ENCODE measurements at places on chromosomes 5 and 9.

- no peak for DNase-seq
These were observed 68.8 kb upstream of the FCN2 start for GRCh38 chr9:134811673-134812342.

- no peak for DNase-seq
These were observed 73.0 kb upstream of the STARD4 start for GRCh38 chr5:111585291-111585690.

DNA sequence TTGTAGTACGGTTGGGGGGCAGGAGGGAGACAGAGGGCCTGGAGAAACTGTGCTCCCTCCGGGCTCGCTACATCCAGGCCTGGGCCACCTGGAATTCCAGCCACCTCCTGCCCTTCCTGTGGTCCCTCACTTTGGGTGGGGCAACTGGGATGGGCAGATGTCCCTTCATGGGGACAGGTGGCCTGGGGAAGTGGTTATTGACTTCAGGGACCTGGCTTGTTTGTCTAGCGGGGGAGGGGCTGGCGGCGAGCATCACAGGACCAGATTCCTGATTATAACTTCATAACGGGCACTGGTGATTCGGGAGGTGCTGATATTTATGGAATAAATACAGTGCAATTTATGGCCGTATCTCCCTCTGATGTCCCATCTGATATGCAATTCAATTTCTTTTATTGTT lies 20.1 kb upstream of the LAMC3 start:
- DNase-seq, result no peak

GRCh38 chr9:90964101-90965020 lies 162.7 kb downstream of the SYK start:
- DNase-seq, result no peak

DNA sequence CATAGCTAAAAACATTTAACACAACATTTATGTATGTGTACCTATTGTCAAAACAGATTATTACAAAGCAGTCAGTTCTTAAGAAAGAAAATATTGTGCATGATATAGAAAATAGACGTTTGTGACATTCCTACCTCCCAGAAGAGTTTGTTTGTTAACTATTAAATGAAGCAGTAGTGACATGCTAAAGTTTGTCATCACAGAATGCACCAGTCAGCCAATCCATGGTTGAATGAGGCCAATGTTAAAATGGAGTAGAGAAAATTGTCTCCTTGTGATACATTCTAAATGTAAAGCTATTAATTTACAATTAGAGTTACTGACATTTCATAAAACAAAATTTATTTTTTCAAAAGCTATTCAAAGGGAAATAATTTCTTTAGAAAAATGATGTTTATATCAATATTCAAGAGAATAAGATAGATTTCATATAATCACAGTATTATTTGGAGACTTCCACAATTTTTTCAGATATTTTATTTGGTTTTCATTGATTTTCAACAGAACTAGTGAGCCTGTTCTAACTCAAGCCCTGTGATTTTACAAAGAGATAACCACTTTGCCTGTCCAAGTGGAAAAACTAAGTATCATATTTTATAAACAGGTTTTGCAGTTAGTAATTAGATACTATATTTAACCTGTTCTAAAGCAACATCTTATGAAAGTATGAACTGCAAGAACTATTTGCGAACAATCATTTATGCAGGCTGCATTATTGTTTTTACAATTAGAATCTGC lies 176.8 kb downstream of the ISL1 start:
- DNase-seq, result no peak

GRCh38 chr5:168097876-168098653 lies 193.4 kb upstream of the WWC1 start:
- no peak for DNase-seq

- no peak for DNase-seq
These were observed 479.4 kb downstream of the RASEF start for GRCh38 chr9:82583524-82583923.

Measured in activated naive CD4-positive, alpha-beta T cell treated with Interleukin-2 at 50 U/mL for 16 hours (primary cell).